Pancreas (tissue), 10 donors: ENCODE measurements at places on chromosomes 3 and 15. TPM values are rescaled to one million over a fixed set of nuclear protein-coding genes. Genes with fewer than 3 reads are reported as not detected.

DNA sequence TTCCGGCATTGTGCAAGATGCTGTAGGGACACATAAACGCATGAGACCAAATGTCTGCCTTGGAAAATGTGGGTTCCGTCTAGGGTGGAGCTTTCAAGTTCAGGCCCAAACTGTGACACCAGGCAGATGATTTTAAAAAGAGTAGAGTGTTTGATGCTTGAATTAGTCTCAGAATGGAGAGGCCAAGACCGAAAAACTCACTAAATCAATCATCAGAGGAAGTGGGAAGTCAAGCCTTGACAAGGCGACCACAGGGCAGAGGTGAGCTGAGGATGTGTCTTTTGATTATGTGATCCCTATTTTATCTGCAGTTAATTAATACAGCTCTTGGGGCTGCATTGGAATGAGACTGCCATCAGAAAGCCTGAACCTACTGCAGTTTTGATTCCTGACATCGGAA is 275.4 kb downstream of the ABHD5 start:
- no peak overlapping the region for H3K4me3 ChIP-seq
- no peaks in the 10 kb centered on the region for H3K27me3 ChIP-seq
- H3K4me1 ChIP-seq = no peaks in the 10 kb centered on the region
- no peaks in the 10 kb centered on the region for H3K36me3 ChIP-seq
- DNase-seq = no peak

DNA sequence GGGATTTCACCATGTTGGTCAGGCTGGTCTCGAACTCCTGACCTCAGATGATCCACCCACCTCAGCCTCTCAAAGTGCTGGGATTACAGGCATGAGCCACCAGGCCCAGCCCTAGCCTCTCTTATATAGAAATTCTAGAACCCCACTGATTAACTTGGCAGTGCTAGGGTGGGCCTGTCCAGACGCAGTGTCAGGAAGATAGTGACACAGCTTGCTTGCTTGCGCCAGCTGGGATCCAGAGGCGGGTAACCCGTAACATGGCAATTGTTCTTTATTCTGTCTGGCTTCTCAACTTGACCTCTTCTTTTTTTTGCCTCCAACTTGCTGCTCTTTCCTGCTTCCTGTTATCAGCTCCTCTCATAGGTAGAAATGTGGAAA is 16.2 kb downstream of the CEP19 start:
- no peak for DNase-seq
- H3K27me3 ChIP-seq = no peaks in the 10 kb centered on the region
- no peak overlapping the region for H3K4me3 ChIP-seq
- H3K27ac ChIP-seq = no peak overlapping the region
- no peaks in the 10 kb centered on the region for H3K36me3 ChIP-seq
- no peaks in the 10 kb centered on the region for H3K4me1 ChIP-seq

DNA sequence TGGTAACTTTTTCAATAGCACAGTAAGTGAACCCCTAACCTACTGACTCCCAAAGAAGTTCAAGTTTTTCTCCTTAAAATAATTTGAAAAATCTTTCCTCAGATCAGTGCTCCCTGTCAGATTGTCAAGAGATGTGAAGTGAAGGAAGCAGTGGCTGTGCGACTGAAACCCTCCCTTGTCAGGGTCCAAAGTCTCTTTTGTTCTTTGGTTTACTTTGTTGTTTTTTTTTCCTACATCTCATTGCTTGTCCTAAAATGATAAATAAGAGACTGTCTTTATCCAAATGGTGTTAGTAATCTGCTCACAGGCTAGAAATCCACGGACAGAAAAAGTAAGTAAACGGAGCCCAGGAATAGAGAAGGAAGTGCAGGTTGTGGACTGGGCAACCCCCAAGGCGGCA is 976 bp upstream of the DPPA4 start:
- H3K4me3 ChIP-seq = no peak overlapping the region
- DNase-seq = no peak
- no peak overlapping the region for H3K27ac ChIP-seq
- no peaks in the 10 kb centered on the region for H3K27me3 ChIP-seq
- no peaks in the 10 kb centered on the region for H3K4me1 ChIP-seq

DNA sequence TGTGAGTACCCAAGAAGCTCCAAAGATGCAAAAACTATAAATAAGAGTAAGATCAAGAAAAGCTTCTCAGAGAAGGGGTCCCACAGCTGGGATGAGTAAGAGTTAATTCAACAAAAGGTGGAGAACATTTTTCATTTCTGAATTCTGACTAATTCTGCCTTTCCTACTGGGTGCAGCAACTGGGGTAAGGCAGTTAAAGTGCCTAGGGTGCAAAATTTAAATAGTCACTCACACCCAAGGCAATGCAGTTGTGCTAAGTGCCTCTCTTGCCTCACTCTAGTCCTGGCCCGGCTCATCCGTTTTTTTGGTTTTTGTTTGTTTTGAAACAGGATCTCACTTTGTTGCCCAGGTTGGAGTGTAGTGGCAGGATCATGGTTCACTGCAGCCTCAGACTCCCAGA is 240.2 kb downstream of the TP63 start:
- no peaks in the 10 kb centered on the region for H3K36me3 ChIP-seq
- H3K4me1 ChIP-seq = no peaks in the 10 kb centered on the region
- no peak overlapping the region for H3K27ac ChIP-seq
- DNase-seq = no peak
- no peak overlapping the region for H3K4me3 ChIP-seq

DNA sequence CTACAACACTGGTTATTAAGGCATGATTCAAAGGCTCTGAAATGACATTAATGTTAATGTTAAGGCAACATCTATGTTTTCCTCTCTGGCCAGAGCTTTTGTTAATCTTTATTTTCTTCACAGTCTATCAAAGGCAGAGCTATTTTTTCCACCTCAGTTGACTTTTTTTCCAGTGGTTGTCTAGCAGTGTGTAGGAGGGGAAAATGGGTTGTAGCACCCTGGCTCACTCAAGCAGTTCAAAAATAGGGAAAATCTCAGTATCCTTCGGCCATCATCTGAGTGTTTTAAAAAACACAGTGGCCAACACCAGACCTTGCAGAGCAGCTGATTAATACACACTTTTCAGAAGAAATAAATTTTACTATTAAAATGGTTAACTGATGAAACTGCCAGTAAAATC is 21.4 kb downstream of the CBLB start:
- no peaks in the 10 kb centered on the region for H3K27me3 ChIP-seq
- no peaks in the 10 kb centered on the region for H3K36me3 ChIP-seq
- H3K4me1 ChIP-seq = no peaks in the 10 kb centered on the region
- no peak for DNase-seq
- no peak overlapping the region for H3K27ac ChIP-seq
- no peak overlapping the region for H3K4me3 ChIP-seq

GRCh38 chr15:36887214-36887961 is 213.0 kb downstream of the MEIS2 start:
- H3K27ac ChIP-seq = no peak overlapping the region
- H3K4me1 ChIP-seq = peaks cover 3% of the 10 kb centered on the region
- DNase-seq = no peak
- peak overlapping the region; percentile 35 for H3K4me3 ChIP-seq
- no peaks in the 10 kb centered on the region for H3K36me3 ChIP-seq
- H3K27me3 ChIP-seq = peaks cover 9% of the 10 kb centered on the region

- DNase-seq = no peak
- no peak overlapping the region for H3K27ac ChIP-seq
- H3K4me3 ChIP-seq = no peak overlapping the region
- H3K4me1 ChIP-seq = no peaks in the 10 kb centered on the region
- H3K36me3 ChIP-seq = no peaks in the 10 kb centered on the region
Measured at GRCh38 chr3:197513953-197514785, 41.6 kb downstream of the BDH1 start.

DNA sequence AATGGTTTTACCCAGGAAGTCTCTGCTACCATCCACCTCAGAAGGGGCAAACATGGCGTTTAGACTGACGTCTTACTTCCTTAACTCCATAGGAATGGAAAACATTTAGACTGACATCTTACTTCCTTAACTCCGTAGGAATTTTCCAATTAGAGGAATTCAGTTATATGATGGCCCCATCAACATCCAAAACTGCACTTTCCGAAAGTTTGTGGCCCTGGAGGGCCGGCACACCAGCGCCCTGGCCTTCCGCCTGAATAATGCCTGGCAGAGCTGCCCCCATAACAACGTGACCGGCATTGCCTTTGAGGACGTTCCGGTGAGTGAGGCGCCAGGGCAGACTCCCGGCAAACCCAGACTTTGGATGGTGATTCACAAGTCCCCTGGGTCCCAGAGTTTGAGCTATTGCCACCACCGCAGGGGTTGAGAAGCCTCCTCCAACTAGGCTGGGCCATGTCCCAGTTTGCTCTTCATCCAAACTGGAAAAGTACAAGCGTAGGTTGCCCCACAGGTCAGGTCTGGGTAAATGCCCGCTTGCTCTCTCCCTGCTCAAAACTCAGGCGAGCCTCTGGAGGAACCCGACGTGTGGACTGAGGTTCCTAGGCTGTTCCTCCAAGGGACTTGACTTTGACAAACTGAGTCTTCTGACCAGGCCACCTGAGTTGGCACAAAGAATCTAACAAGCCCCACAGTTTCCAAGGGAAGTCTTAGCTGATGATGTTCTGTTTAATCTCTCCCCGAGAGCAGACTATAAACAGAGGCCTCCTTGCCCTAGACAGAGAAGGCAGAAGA is 57.7 kb downstream of the MESD start:
- DNase-seq = no peak
- no peak overlapping the region for H3K4me3 ChIP-seq
- no peaks in the 10 kb centered on the region for H3K4me1 ChIP-seq
- H3K27me3 ChIP-seq = no peaks in the 10 kb centered on the region
- H3K36me3 ChIP-seq = no peaks in the 10 kb centered on the region

GRCh38 chr15:70017801-70018200 is 79.9 kb downstream of the TLE3 start:
- no peaks in the 10 kb centered on the region for H3K4me1 ChIP-seq
- H3K4me3 ChIP-seq = no peak overlapping the region
- no peak for DNase-seq
- H3K36me3 ChIP-seq = no peaks in the 10 kb centered on the region

DNA sequence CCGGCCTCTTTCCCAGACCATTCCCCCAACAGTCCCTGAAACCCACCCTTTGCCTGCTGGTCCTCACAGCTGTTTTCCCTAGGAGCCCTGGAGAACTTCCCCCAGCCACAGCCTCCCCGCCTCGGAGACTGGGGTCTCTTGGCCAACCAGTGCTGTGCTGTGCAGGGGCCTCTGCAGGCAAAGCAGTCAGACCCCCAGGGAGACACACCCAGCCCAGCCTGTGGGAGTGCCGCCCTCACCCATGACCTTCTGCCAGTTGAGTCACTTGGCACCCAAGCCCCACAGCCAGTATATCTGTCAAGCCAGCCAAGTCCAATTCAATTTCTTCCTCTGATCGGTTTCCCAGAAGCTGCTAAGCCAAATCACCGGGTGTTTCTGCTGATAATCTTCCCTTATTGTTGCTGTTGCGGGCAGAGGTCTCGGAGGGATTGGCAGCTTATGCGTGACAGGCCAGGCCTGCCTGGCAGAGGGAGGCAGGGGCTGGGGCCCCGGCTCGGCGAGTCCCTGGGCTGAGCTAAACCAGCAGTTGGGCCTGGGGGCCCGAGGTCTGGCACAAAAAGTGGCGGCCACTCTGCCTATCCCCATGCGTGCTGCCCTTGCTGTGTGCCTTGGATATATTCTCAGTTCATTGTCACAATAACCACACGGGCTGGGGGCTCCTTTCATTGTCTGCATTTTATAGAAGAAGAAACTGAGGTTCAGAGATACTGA is 65.6 kb upstream of the SLC6A1 start:
- H3K27ac ChIP-seq = no peak overlapping the region
- no peaks in the 10 kb centered on the region for H3K4me1 ChIP-seq
- H3K36me3 ChIP-seq = no peaks in the 10 kb centered on the region

DNA sequence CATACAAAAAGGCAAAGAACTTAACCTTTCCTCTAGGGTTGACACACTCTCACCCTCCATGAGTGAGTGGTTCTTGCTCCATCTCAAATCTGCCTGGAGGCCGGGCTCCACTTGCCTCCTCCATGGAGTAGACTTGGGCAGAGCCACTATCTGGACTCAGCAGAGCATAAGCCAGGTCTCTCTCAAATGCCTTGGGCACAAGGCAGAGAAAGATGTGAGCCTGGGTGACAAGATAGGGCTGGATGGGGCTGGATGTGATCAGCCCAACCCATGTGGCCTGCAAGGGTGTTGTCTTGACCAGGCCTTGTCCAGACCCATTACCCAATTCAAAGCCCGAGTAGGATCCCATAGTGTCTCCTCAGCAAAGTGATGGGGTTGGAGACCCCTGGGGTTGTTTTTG is 4.2 kb upstream of the RPL29 start:
- no peak overlapping the region for H3K27ac ChIP-seq
- H3K27me3 ChIP-seq = no peaks in the 10 kb centered on the region
- H3K36me3 ChIP-seq = no peaks in the 10 kb centered on the region
- peaks cover 1% of the 10 kb centered on the region for H3K4me1 ChIP-seq
- no peak for DNase-seq

DNA sequence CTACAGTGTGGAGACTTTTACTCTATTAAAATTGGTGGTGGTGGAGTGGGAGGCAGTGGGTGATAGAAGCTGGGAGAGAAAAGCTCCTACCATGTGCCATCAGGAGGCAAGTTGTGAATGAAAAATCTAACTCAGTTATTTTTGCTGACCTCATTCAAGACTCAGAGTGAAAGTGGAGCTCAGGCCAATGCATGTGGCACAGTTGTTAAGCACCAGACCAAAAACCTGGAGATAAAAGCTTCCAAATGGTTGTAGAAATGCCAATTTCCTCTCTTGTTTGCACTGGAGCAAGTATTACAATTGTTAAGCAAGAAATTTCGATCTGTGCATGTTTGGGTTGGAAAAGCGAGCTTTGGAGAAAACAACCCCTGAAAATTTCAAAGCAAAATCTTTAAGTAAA is 81.5 kb upstream of the PRICKLE2 start:
- peaks cover 13% of the 10 kb centered on the region for H3K4me1 ChIP-seq
- no peaks in the 10 kb centered on the region for H3K36me3 ChIP-seq
- no peak overlapping the region for H3K4me3 ChIP-seq
- DNase-seq = no peak
- no peaks in the 10 kb centered on the region for H3K27me3 ChIP-seq

- no peak for DNase-seq
- H3K27ac ChIP-seq = no peak overlapping the region
- H3K27me3 ChIP-seq = no peaks in the 10 kb centered on the region
- no peaks in the 10 kb centered on the region for H3K4me1 ChIP-seq
- H3K36me3 ChIP-seq = no peaks in the 10 kb centered on the region
Measured at GRCh38 chr15:48367483-48367882, 36.3 kb downstream of the DUT start.

- H3K27me3 ChIP-seq = no peaks in the 10 kb centered on the region
- no peak overlapping the region for H3K27ac ChIP-seq
- peaks cover 3% of the 10 kb centered on the region for H3K36me3 ChIP-seq
- H3K4me1 ChIP-seq = no peaks in the 10 kb centered on the region
Measured at GRCh38 chr3:15014606-15015328, 50.3 kb downstream of the MRPS25 start.

- H3K36me3 ChIP-seq = no peaks in the 10 kb centered on the region
- no peaks in the 10 kb centered on the region for H3K4me1 ChIP-seq
- DNase-seq = no peak
- no peak overlapping the region for H3K4me3 ChIP-seq
Measured at GRCh38 chr3:60064210-60065178, 1014.7 kb upstream of the CFAP20DC start.

KNG1 gene
- not detected for total RNA-seq

LRRC34 gene
- total RNA-seq = 0.40 TPM

ANKRD34C gene
- total RNA-seq = 0.12 TPM

PLA2G4D gene
- not detected for total RNA-seq

FSIP1 gene
- 0.44 TPM for total RNA-seq

MLF1 gene
- total RNA-seq = 3.6 TPM

PATL2 gene
- total RNA-seq = 0.93 TPM

CCR8 gene
- not detected for total RNA-seq
